ENCODE measurements at places on chromosomes 7 and 10.

GRCh38 chr10:110613341-110613995 is 30.7 kb upstream of the RBM20 start:
- DNase-seq, result no peak

DNA sequence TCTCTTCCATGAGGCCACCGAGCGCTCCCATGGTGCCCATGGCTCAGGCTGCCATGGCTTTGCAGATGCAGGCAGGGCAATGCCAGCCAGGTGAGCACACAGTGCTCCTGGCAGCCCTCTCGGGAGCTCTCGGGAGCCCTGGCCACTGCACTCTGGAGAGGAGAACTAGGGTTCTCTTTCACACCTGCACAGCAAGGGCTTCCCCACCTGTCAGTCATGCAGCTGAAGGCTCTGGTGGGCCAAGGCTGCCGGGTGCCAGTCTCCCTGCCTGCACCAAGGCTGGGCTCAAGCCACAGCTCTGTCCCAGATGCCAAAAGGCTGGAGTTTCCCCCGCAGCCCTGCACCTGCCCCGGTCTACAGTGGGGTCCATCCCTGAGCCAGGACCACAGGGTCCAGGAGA is 32.6 kb downstream of the NUDT1 start:
- DNase-seq, result no peak

GRCh38 chr7:113100121-113100603 is 13.5 kb upstream of the GPR85 start:
- no peak for DNase-seq

GRCh38 chr10:119413471-119414080 is 128.9 kb downstream of the RGS10 start:
- DNase-seq, result no peak

GRCh38 chr10:130492266-130492934 is 356.2 kb downstream of the GLRX3 start:
- DNase-seq, result no peak

Measured in tibial artery (tissue), 4 donors.